ENCODE measurements at places on chromosomes 1 and 21.

DNA sequence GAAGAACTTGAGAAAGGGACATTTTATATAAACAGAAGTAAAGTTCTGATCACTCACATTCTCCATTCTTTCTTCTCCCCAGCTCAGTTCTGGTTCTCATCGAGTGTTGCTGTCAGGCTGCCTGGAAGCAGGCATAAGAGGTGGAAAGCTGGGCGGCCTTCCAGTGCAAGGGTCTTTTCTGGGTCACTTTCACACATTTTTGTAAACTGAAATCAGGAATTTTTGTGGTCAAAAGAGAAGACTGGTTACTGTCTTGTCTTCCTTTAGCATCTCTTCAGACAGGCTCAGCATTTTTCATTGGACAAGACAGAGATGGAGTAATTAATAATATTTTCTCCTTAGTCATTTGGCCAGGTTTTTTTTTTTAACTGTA, 93.7 kb downstream of the CTH start:
- DNase-seq, result no peak

DNA sequence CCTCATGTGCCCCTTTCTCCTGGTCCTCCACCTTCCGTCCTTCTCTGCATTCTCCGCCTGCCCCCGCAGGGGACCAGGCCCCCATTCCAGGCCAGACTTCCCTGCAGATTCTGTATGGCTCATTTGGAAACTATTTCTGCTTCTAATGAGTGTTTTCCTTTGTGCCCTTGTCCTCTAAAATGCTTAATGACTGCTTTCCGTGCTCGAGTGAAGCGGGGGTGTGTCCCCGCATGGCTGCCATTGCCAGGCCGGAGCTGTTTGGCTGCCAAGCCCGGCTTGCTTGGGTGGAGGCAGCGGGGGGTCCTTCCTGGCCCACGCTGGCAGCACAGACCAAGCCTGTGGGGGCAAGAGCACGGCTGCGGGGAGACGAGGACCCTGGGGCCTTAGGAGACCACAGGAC, 299.3 kb upstream of the VAMP3 start:
- no peak for DNase-seq

DNA sequence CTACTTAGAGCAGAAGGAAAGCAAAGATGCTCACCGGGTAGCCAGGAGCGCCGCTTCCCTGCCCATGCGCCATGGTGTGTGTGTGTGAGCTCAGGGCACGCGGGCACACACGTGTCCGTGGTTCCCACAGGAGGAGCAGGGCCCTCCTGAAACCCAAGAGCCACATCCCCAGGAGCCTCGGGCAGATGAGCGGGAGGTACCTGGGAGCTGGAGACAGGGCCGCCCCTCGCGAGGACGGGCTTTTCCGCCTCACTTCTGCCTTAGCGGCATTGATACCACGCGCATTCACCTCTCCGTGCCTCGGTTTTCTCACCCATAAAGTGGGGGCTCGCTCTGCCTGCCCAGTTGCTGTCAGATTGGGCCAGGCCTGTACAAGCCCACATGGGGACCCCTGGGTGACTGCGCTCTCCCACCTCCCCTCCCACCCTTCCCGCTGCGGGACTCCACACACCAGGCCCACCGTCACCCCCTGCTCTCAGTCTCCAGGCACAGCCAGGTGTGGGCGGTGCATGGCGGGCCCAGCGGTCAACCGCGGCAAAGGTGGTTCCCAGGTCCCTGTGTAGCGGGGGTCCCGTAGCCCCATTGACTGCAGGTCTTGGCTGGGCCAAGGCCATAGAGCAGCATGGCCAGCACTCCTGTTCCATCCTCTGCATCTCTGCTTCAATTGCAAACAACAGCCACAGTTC, 66.3 kb downstream of the SIK1 start:
- DNase-seq, result no peak

- DNase-seq, result no peak
Measured at GRCh38 chr1:157682710-157683437, 17.7 kb downstream of the FCRL3 start.

DNA sequence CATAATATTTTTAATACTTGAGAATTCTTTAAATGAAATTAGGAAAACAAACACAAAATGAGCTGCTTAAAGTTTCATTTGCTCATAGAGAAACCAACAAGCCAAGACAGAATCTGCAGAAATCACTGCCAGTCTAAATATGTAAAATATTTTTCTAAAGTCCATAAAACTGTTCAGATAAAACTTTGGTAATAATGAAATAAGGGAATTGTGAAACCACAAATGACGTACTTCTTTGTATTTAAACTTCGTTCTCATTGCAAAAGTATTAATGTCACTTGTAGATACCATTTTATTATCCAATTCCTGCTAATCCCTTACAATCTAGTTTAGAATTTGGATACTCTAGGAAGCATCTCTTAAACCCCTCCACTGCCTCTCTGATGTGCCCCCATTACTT, 234.5 kb upstream of the NEGR1 start:
- no peak for DNase-seq

GRCh38 chr1:56816909-56817308, 2.3 kb downstream of the FYB2 start:
- DNase-seq, result no peak

GRCh38 chr1:23759277-23759676, 16.0 kb downstream of the ELOA start:
- DNase-seq, result no peak

DNA sequence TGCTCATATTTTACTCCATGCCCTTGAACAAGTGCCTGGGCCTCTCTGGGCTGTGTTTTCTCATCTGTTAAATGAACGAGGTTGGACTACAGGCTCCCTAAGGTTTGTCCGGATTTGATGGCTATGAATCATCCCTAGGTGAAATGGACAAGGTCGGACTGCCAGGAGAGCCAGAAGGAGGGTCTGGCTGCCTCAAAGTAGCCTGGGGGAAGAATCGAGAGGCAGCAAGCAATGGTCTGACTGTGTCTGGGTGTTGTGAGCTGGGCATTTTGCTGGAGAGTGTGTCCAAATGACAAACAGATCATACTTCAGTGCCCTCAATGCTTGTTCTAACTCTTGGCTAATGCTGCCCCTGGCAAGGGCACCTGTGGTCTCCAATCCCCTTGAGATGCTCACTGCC, 730.9 kb downstream of the PTPRU start:
- DNase-seq, result no peak

- no peak for DNase-seq
Measured at GRCh38 chr1:116572771-116573430, 2.1 kb upstream of the CD58 start.

DNA sequence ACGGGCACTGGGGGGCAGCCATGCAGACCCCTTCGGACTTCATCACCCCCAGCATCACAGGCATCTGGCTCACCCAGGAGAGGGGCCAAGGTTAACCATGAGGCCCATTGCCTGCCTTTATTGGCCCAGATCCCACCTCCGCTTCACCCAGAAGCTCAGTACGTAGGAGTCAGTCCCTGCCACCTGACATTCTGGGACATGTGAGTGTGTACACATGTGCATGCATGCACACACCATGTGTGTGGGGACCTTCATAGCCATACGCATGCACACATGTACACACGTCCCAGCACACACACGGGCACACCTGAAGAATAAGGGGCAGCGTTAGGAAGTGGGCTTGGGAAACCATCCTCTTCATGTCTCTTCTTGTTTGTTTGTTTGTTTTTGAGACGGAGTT, 24.1 kb upstream of the TRAPPC10 start:
- no peak for DNase-seq

DNA sequence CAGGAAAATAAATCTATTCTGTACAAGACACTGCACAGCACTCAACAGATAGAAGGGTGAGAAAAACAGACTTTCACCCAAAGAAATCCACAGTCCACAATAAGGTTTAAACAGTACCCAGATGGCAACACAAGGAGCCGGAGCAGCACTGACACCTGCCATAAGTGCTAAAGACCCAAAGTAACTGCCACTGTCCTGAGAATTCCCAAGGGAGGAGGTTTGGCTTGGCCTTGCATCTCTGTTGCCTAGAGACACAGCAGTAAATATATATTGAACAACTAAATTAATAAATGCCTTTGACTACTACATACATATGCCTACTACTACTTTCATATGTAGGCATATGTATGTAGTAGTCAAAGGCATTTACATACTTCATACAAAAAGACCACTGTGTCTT, 68.0 kb downstream of the VAV3 start:
- no peak for DNase-seq

DNA sequence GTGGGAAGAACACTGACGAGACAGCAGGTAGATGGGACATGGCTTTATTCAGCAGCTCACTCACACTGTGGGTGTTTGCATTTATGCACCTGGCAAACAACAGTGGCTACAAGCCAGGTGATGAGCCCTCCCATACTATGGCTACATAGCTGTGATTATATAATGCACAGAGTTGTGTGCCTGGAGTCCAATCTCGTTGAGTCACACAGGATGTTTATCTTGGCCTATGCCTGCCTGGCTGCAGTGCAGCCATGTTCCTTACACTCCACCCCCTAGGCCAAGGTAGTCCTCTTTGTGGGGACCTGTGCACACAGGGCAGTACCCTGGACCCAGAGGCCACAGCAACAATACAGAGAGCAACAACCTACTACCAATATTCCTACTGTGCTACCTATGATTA, 1643.8 kb downstream of the MRPL39 start:
- no peak for DNase-seq

GRCh38 chr1:115671176-115671934, 29.6 kb downstream of the VANGL1 start:
- no peak for DNase-seq

- no peak for DNase-seq
Measured at GRCh38 chr1:167532964-167533824, 14.9 kb upstream of the CD247 start.

- DNase-seq, result no peak
Measured at GRCh38 chr1:46437723-46438122, 43.6 kb downstream of the FAAH start.

DNA sequence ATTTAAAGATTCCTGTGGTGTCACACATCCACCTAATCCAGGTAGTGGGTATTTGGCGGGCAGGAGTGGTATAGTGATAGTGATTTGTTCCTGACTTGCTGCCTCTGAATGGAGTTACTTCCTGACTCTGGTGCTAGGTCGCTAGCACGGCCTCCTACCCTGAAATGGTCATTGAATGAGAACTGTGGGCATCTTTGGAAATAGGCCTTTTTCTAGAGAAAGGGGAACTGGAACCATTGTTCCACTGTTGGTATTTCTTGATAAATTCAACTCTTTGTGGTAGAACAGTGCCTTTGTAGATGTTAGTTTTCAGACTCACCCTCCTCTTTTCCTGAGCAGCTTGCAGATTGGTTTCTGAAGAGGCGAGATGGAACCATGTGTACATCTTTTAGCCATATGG, 1.5 kb downstream of the QSOX1 start:
- no peak for DNase-seq

DNA sequence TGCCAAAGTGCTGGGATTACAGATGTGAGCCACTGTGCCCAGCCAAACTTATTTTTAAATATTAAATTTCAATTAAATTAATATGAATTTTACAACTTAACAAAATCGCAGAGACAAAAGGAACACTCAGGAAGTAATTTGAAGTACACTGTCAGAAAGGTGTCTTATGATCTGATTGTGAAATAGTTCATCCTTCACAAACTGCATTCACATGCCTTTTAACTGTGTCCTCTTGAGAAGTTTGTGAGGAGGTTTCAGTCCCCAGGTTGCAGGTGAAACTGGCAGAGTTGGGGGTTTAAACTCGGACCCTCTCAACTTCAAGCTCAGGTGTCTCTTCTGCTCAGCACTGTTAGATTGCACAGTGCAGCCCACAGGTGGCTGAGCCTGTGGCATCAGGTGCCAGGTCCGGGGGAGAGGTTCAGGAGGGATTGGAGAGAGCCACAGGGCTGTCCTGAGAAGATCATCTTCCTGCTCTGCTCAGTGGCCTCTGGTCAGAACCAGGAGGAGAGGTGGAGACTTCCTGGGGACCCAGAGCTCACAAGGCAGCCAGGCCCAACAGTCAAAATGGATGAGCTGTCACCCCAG, 152.3 kb upstream of the RAB4A start:
- no peak for DNase-seq

- DNase-seq, result no peak
Measured at GRCh38 chr1:9841460-9841859, 17.7 kb upstream of the CLSTN1 start.

GRCh38 chr1:94098585-94099111, 22.3 kb downstream of the ABCA4 start:
- no peak for DNase-seq

DNA sequence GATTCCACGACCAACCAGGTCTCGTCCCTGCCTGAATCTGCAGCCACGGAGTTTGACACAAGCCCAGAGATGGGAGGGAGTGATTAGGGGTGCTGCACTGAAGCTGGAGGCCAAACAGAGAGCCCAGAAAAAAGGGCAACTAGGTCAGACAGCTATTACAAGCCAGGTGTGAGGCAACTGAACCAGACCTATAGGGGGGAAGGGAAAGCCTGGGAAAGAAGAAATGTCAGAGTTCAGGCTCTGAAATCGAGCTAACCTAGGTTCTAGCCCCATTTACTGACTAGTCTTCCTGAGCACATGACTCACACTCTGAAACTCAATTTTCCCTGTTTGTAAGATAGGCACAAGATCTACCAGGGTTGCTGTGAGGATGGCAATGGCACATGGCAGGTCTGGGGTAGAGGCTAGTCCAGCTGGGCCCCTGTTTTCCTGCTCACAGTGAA, 1.7 kb downstream of the DHCR24 start:
- no peak for DNase-seq

GRCh38 chr1:231193710-231194340, 32.0 kb downstream of the TRIM67 start:
- DNase-seq, result no peak

DNA sequence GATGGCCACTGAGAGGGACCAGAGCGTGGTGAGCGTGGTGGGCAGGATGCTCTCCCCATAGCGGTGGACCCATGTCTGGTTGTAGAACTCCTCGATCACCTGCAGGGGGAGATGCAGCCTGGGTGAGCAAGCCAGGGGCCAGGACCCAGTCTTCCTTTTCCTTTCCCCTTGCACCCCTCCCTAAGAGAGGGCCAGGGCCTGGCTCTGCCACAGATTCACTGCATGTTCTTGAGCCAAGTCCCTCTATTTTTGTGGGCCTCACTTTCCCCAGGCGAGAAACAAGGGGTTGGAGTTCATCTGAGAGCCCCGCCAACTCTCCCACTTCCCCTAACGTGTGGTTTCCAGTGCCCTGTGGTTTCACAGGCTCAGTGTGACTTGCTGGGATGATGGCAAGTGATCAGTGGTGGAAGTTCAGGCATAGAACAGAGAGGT, 27.5 kb downstream of the SLC2A1 start:
- peak; percentile 77 for DNase-seq

- DNase-seq, result no peak
Measured at GRCh38 chr1:27099135-27099586, 55.8 kb downstream of the SLC9A1 start.
